CD8-positive, alpha-beta memory T cell (primary cell): ENCODE measurements at places on chromosomes 2 and 18. TPM values are rescaled to one million over a fixed set of nuclear protein-coding genes. Genes with fewer than 3 reads are reported as not detected.

The LCT gene
- total RNA-seq: 0.48 TPM

The CNGA3 gene
- total RNA-seq: not detected

The TXNDC9 gene
- 32.9 TPM for total RNA-seq

The CYTIP gene
- total RNA-seq: 195 TPM

The CTDP1 gene
- total RNA-seq: 38.0 TPM

The TMEM178A gene
- not detected for total RNA-seq

The SIX3 gene
- not detected for total RNA-seq

The CCDC85A gene
- not detected for total RNA-seq

The RETREG2 gene
- 67.6 TPM for total RNA-seq

The RUFY4 gene
- not detected for total RNA-seq

The KCNJ13 gene
- not detected for total RNA-seq

The TUBB6 gene
- 9.1 TPM for total RNA-seq

The NEU2 gene
- total RNA-seq: not detected

The DYSF gene
- total RNA-seq: 4.8 TPM

The ABCB11 gene
- total RNA-seq: not detected

The GALNT5 gene
- total RNA-seq: not detected

The COLEC11 gene
- total RNA-seq: 0.29 TPM

The ANO7 gene
- total RNA-seq: 0.83 TPM

The SPC25 gene
- 24.1 TPM for total RNA-seq

The DIPK1C gene
- not detected for total RNA-seq

The POTEJ gene
- not detected for total RNA-seq

The MYO3B gene
- 0.33 TPM for total RNA-seq

The SLC8A1 gene
- total RNA-seq: 0.15 TPM

The RGPD3 gene
- total RNA-seq: 0.18 TPM

The SLC20A1 gene
- total RNA-seq: 102 TPM

The SLC23A3 gene
- 2.6 TPM for total RNA-seq

The CPLX4 gene
- not detected for total RNA-seq

The DLGAP1 gene
- not detected for total RNA-seq

The KDM3A gene
- 46.2 TPM for total RNA-seq

The SLC5A7 gene
- total RNA-seq: not detected

The PDE1A gene
- not detected for total RNA-seq
